Stimulated activated CD8-positive, alpha-beta memory T cell treated with anti-CD3 and anti-CD28 coated beads, Interleukin-4, amount 100 ng/mL, for 1 hour (primary cell): ENCODE measurements at places on chromosomes 4 and X.

GRCh38 chrX:19019996-19020395 lies 36.1 kb upstream of the PHKA2 start:
- no peak for DNase-seq

- no peak for DNase-seq
These were observed 72.4 kb upstream of the GATB start for GRCh38 chr4:151833174-151833573.

GRCh38 chr4:48813964-48814363 lies 16.9 kb upstream of the OCIAD1 start:
- no peak for DNase-seq

- no peak for DNase-seq
These were observed 4.8 kb upstream of the MXRA5 start for GRCh38 chrX:3351276-3351675.

- no peak for DNase-seq
These were observed 121.9 kb downstream of the SH3RF1 start for GRCh38 chr4:169148885-169149284.

GRCh38 chrX:102840871-102841705 lies 96.0 kb upstream of the RAB40AL start:
- DNase-seq, result no peak

GRCh38 chr4:99687120-99687519 lies 29.5 kb upstream of the C4orf54 start:
- DNase-seq, result no peak
